ENCODE measurements at places on chromosomes 3 and 15.
A peak's percentile ranks its signal among the peaks of the same experiment; 100 is the strongest.

GRCh38 chr15:89206908-89207331 lies 14.5 kb downstream of the RLBP1 start:
- peak; percentile 76 for DNase-seq

DNA sequence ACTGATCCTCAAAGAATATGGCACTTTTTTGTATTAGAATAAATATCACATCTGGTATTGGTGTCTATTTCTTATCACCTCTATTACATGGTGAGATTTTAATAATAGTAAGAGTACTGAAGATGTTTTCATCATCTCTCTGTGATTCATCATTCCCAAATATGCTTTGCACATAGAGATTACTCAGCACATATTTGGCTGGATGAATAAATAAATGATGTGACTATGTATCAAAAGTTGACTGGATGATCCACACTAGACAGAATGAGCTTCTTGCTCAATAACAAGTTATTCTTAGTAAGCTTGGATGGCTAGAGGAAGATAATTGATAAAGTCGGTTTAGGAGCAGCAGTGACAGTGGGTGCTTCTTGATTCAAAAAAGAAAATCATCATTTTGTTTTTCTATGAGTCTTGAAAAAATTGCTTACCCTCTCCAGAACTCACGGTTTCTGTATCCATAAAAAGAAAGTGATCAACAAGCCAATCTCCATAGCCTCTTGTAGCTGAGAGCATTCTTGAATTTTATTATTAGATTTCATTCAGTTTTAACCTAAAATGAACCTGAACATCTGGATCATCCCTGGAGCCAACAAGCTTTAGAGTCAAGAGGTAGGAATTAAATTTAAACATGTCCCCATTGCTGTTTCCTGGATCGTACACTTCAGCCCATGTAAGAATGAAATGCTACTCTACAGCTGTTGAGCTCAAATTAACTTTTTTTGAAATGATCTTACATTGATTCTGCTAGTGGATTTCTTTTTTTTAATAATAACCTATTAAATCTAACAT lies 104.8 kb upstream of the OSTN start:
- DNase-seq, result no peak

GRCh38 chr3:14411988-14412387 lies 9.6 kb downstream of the SLC6A6 start:
- DNase-seq, result no peak

DNA sequence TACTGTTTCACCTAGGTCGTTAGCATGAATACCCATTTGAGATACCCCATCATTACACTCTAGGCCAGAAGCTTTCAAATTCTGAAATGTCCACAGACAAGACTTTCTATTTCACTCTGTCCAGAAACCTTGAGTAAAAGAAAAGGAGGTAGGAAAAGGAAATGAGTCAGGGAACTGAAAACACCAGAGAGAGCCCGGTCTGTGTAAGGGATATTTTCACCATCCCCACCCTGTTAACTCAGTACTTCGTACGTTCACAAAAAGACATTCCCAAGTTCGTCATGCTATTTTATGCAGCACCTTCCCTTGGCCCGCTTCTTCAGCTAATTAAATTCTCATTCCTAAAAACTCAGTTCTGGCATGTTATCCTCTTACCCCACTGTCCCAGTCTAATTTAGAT lies 89.4 kb upstream of the SOX2 start:
- no peak for DNase-seq

GRCh38 chr15:87620393-87620792 lies 636.1 kb downstream of the NTRK3 start:
- no peak for DNase-seq

- DNase-seq, result peak; percentile 2
Observed at GRCh38 chr15:46304321-46304720, 669.5 kb downstream of the SQOR start.

DNA sequence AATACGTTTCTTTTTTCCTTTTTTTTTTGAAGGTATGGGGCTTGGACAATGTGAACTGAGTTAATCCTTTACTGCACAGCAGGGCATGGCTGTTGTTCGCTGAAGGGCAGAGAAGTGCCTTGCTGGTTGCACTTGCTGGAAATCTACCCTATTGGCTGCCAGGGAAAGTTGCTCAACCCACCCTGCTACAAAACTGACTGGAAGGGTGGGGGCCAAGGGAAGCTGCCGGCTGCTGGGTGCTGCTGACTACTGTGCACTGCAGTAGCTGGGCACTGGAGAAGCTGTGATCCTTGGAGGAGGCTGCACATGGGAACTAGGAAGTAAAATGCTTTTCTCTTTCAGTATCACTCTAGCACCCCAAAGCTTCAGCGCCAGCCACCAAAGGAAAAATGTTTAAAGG lies 70.5 kb downstream of the ETV5 start:
- DNase-seq, result no peak

- no peak for DNase-seq
Observed at GRCh38 chr3:70360979-70361760, 48.7 kb upstream of the MDFIC2 start.

DNA sequence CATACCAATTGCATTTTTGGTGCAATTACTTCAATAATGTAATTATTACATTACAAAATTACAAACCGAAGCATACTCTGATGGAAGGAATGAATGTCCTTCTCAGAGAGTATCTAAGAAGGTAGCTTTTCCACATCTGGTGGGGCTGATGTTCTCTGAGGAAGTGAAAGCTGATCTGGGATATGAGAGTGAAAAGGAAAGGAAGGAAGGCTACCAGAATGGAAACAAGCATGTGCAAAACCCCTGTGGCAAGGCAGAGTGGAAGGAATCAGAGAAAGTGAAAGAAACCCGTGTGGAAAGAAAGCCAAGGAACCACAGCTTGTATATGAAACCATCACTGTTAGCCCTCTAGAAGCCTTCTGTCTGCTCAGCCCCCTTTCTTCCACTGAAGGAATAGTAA lies 35.3 kb upstream of the GOLGA8A start:
- no peak for DNase-seq

DNA sequence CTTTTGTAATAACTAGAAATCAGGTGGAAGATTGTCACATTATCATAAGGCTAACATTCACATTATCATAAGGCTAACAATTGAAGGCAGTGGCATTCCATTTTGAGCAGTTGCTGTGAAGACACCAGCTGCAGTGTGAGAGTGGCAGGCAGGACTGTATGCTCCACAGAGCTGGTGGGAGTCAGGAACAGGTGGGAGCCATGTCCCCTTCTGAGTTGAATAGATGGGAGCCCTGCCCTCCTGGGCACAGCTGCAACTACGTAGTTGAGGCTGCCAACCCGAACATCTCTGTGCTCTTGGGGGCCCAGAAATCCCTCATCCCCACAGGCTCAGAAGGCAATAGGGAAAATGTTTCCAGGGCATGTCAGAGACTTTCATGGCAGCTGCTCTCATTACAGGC lies 1627.6 kb downstream of the SI start:
- no peak for DNase-seq

- no peak for DNase-seq
Observed at GRCh38 chr3:46334741-46335478, 19.0 kb upstream of the CCR2 start.

DNA sequence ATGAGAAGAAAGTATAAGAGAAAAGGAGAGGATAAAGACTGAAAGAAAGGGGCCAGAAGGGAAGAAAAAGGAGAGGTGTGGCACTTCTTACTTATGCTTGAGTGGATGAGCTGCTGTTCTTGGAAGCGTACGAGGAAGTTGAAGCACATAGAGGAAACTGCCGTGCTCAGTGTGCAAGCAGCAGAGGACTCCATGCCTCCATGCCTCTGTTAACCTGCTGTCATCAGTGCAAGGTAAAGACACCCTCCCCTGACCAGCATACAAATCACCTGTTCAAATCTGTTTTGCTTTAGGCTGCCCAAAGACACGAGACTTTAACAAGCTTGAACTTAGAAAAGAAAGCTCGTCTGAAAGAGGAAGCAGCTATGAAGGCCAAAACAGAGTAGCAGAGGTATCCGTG lies 6.4 kb downstream of the WDR5B start:
- no peak for DNase-seq

GRCh38 chr15:46343196-46343935 lies 708.5 kb downstream of the SQOR start:
- DNase-seq, result no peak

GRCh38 chr15:62835762-62836161 lies 206.8 kb upstream of the TPM1 start:
- no peak for DNase-seq

DNA sequence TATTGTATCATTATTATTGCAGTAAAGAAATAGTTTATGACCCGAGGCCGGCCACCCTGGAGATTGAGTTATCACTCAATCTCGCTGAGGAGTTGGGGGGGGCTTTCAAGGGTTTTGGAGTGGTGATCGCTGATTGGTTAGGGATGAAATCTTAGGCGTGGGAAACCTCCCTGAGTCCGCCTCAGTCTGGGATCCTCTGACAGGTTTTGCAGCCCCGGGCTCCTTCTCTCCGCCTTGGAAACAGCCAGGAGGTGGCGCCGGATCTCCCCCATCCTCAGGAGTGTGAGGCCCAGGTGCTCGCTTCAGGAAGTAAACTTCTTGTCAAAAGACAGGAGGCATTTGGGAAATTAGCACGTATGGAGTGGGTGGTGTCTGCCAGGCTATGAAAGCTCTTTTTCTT lies 41.1 kb upstream of the SEC61A1 start:
- no peak for DNase-seq
